AG09319 (cell line): ENCODE measurements at places on chromosomes 12 and 14.

DNA sequence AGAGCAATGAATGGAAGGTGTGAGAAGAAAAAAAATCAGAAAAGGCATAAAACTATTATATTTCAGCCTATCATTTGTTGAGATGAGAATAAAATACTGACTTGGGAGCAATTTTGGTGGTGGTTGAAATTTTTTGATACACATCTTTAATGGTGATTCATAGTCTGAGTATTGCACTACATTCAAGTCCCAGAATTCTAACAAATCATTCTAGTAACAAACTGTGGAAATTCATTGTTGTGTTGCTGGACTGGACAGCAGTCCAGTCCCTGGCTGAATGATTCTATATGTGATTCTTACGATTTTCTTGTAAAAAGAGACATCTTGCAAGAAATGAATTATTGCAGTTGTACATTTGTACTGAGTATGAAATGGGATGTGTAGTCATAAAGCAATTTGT lies 268.6 kb downstream of the TRHDE start:
- DNase-seq: no peak

DNA sequence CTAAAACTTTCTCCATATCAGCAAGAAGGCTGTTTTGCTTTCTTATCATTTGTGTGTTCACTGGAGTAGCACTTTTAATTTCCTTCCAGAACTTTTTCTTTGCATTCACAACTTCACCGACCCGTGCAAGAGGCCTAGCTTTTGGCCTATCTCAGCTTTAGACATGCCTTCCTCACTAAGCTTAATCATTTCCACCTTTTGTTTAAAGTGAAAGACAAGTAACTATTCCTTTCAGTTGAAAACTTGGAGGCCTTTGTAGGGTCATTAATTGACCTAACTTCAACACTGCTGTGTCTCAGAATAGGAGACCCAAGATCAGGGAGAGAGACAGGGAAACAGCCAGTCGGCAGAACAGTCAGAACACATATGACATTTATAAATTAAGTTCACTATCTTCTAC lies 39.3 kb downstream of the BBS10 start:
- DNase-seq: peak; percentile 18

DNA sequence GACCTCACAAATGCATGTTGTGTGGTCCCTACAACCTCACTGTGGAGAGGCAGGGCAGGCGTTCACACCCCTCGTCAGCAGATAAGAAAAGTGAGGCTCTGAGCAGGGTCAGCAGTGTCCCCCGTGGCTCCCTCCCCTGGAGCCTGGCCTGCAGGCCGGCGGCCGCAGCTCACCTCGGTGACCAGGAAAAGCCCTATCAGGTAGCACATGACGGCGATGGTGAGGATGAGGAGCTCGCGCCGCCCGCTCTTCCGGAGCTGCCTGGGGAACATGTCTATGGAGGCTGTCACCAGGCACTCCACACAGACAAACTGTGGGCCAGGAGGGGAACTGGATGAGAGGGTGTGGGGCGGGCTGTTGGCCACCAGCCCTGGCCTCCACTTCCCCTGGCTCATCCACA lies 18.0 kb downstream of the SLC6A12 start:
- no peak for DNase-seq

DNA sequence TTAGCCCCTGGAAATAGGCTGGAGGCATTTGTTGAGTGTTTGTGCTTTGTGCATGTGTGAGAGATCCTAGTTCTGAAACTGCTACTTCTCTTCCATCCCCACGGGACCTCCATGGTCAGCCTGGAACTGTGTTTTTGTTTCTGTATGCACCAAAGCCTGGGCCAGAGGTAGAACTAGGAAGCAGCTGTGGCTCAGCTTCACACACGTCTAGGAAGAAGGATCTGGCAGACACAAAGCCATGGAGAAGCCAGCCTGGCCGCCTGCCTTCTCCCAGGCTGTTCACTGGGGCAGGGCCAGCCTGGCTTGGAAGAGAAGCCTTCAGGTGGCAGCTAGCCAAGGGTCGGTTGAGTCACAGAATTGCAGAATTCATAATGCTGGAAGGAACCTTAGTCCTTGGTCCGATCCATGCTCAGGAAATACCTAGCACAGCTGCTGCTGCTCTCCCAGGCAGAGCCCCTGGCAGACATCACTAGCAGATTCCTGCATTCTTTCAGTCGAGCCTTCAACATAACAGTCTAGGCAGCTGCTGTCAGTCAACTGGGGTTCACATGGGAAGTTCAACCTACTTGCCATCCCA lies 27.0 kb downstream of the RIN3 start:
- DNase-seq: peak; percentile 99

- DNase-seq: no peak
Observed at GRCh38 chr14:96455588-96455987, 46.6 kb upstream of the PAPOLA start.
